ENCODE measurements at places on chromosomes 11 and 22.

DNA sequence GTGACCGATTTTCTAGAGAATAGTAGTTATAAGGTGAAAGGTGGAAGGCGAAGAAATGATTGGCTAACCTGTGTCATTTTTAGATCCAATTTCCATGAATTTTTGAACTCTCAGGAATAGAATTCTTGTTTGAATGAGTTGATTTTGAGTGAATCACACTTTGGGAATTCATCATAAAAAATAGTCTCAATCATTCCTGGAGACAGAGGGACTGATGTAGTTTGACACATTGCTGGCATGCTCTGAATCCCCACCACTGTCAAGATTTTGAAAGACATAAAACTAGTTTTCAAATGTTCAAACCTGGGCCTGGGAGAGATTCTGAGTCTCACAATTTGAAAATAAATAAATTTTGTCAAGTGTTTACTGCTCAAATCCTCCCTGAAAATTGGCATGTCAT lies 861.4 kb upstream of the RAG2 start:
- no peak for DNase-seq

GRCh38 chr11:119691020-119691666 lies 37.9 kb downstream of the NECTIN1 start:
- DNase-seq: no peak

- no peak for DNase-seq
Measured at GRCh38 chr11:70135625-70136059, 57.5 kb downstream of the ANO1 start.

- DNase-seq: no peak
Measured at GRCh38 chr11:113448316-113448677, 26.9 kb downstream of the DRD2 start.

DNA sequence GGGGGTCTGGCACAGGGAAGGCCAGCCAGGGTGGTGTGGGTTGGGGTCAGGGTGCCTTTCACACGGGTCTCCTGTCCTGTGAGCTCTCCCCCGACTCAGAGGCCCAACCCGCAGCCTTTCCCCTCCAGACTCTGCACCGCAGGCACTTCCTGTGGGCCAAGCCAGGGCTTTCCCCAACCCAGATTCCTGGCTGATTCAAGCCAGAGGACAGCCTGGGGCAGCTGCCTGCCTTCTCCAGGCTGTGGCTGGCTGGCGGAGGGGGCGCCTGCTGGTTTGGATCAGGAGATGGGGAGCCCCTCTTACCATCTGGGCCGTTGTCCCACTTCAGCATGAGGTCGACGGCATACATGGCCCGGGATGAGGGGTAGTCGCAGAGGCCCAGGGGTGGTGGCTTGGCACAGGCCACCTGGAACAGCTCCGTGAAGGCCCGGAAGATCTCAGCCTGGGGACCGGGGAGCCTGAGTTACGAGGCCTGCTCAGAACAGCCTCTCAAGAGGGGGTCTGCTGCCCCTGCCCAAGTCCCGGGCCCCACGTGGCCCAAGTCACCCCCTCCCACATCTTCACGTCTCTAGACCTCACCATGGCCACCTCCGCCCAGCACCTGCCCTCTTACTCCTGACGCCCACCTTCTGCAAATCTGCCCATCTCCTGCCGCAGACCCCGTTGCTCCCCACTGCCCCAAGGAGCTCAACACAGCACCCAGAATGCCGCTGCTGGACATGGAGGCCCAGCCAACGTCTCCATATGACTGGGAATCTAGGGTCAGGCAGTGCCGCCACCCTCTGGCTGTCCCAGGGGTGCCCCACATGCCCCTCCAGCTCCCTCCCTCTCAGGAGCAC lies 17.3 kb downstream of the TSPO start:
- DNase-seq: no peak

GRCh38 chr11:65528819-65529350 lies 4.0 kb downstream of the SCYL1 start:
- no peak for DNase-seq

- peak; percentile 39 for DNase-seq
Measured at GRCh38 chr11:94602430-94603372, 35.5 kb downstream of the PIWIL4 start.

DNA sequence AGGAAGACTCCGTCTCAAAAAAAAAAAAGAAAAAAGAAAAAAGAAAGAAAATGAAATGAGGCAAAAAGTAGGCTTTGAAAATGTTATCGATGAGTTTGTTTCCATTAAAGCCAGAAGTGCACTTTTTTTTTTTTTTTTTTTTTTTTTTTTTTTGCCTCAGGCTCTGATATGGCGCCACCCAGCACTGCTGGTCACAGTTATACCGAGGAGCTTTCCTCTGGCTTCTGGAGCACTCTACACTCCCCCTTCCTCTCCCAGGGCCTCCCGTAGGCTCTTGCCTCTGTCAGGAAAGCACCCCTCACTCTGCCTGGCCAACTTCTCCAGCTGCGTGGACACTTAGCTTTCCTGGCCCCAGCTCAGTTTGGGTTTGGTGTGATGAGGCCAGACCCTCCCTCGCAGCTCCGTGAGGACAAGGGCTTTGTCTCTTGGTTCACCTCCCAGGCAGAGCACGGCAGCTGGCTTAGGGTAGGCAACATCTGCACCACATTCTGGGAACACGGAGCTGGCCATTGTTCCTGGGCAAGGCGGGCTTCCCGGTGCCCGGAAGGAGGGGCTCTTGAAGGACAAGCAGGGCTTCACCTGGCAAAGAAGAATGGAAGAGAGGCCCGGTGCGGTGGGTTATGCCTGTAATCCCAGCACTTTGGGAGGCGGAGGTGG lies 16.9 kb downstream of the FADS2 start:
- DNase-seq: no peak

DNA sequence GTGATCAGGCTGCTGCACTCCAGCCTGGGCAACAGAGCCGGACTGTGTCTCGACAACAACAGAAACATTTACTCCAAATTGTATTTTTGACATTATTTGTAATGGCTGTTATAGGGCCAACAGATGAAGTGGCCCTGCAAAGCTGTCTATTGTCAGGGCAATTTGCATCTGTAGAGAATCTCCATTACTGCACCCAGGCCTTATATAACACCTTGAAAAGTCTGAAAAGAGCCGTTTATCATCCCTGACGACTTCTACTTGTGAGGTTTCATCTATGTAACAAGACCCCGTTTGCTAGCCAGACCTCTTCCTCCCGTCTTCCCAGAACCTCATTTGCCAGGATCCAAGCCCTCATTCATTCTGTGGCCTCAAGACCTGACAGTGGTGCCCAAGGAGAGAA lies 9.1 kb upstream of the CTTN start:
- no peak for DNase-seq

DNA sequence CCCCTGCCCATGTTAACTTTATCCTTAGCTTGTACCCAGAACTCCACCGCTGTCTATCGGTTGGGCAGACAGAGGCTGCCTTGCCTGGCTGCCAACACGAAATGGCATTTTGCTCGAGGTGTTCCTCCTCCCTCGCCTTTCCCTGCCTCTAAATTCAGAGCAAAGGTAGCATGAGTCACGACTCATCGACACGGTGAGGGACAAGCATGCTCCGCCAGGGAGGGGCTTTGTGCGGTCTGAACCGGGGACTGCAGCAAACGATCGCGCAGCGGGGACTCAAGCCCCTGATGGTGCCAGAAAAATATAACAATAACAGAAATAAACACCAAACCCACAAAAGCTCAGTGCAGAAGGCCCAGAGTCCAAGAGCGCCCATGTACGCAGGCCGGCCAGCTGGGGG lies 52.3 kb downstream of the RTL6 start:
- no peak for DNase-seq

GRCh38 chr11:131331546-131331945 lies 38.9 kb upstream of the NTM start:
- no peak for DNase-seq

Data from left renal pelvis (tissue), 4 donors.